Cardiac muscle cell (in vitro differentiated cells and primary cell): ENCODE measurements at places on chromosomes 6 and 20.

DNA sequence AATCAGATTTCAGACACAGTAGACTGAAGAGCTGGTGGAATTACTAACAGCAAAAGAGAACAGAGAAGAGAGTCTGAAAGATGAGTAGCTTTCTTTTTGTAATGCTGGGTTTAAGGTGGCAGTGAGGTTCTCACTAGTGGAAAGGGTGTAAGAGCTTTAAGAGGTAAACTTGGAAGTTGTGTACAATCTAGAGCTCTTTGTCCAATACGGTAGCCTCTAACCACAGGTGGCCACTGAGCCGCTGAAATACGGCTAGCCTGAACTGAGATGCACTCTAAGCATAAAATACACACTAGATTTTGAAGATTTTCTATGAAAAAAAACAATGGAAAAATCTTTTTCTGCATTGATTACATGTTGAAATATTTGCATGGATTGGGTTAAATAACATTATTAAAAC lies 4.0 kb downstream of the ELOVL2 start:
- no peak for DNase-seq

- DNase-seq = no peak
Observed at GRCh38 chr20:1446536-1446935, 20.1 kb downstream of the NSFL1C start.

GRCh38 chr6:49342410-49342809 lies 120.6 kb downstream of the MMUT start:
- no peak for DNase-seq

DNA sequence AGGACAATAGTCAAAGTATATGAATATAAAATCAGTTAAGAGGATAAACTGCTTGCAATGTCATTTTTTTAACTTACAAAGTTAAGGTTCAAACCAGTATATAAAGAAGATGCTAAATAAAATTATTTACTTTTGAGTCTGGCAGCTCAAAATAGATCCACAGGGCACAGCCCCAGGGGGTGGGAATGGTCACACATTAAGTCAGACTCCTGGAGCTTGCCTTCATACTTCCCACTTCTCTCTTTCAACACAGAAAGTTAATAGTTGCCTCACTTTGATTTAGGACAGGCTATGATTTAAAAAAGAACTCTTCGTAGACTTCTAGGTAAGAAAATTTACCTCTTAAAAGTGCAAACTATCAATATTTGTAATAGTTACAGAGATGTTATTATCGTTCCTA lies 158.3 kb upstream of the RUNX2 start:
- no peak for DNase-seq

DNA sequence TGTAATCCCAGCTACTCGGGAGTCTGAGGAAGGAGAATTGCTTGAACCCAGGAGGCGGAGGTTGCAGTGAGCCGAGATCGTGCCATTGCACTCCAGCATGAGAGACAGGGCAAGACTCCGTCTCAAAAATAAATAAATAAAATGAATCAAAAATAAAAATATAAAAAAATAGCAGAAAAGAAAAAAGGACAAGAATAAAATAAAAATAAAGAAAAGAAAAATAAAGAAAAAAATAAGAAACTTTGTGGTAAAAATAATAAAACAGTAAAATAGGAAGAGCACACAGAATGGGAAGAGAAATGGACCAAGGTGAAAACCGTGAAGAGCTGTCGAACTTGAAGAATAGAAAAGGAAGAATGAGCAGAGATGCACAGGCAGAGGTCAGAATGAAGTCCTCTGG lies 63.0 kb downstream of the SNX5 start:
- DNase-seq = no peak

- DNase-seq = peak; percentile 72
Observed at GRCh38 chr6:140744659-140745320, 1370.3 kb upstream of the CITED2 start.

DNA sequence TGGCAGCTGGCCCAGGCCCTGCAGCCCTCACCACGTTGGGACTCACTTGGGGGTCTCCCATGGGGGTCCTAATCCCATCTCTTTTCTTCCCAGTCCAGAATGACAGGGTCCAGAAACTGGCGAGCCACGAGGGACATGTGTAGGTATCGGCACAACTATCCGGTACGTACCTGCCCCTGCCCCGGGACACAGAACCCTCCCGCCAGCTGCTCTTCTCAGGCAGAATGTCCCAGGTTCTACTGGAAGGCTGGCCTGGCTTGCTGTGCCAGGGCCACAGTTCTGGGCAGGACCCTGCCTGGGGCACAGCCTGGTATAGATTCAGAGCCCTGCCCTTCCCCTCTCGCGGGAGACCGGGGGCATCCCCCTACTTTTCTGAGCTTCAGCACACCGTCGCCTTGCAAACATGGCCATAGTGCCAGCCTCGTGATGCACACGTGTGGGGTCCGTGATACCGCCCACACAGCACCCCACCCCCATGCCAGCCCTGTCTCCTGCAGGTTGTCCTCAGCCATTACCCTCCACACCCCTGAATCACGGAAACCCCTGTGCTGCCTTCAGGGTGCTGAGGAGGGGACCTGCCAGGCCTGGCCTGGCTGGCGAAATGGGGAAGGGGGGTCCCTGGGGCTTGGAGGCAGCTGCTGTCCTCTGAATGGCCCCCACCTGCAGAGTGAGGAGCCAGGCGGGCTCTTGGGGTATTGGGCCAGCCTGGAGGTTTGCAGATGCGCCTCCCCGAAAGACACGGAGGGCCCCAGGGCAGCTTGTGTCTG lies 3.0 kb downstream of the OGFR start:
- no peak for DNase-seq
